ENCODE measurements at places on chromosomes 3 and 15.

DNA sequence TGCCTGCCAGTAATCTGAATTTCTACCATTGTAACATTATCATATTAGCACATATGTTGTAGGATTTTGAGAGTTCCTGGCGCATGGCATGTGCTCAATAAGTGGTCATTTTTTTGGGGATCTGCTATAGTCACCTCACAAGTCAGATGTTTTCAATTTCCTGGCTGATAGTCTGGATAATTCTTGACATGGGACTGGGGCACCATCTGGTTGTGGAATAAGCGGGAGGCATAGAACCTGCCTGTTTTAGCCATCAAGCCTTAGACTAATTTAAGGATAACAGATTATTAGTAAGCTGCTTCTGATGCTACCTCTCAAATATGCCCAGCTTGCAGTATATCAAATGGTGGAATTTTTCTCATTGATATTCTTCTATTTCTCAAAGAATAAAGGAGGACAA is 39.1 kb downstream of the GASK1A start:
- no peak for DNase-seq

GRCh38 chr15:58864602-58865424 is 68.7 kb downstream of the SLTM start:
- DNase-seq: no peak

DNA sequence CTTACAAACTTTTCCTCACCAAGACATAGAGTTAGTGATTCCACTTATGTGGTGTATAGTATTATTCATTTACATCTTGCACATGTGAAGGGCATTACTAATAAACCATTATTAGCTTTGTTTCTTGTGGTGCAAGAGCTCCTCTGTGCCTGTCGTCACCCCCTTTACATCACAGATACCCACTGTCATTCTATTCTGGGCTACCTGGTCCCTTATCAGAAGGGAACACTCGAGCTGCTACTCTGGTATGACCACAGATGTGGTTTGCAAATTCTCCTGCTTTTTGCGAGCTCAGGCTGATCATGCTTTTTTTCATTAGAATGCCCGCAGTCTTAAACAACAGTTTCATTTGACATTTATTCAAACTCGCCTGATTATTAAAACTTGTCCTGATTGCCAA is 13.9 kb upstream of the SENP2 start:
- no peak for DNase-seq

GRCh38 chr15:68158046-68158628 is 47.0 kb downstream of the CALML4 start:
- DNase-seq: no peak

DNA sequence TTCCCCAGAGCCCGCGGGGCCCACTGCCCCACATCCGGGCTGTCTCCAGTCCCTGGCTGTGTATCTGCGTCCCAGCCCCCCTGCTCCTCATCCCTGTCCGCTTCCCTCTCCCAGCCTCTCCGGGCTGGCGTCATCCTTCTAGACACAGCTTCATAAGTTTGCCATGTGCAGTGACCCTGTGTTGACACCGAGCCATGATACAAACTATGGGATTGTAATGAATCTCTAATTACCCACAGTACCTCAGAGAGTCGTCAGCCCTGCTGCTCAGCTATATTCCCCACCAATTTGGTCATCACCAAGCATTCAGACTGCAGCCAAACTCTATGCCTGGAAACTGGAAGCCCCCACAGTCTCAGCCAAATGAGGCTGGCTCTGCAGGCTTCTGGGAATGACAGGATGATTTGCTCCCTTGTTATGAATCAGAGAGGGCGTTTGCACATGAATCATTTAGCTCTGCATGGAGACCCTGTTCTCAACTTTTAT is 466.1 kb upstream of the ATP11B start:
- DNase-seq: no peak

GRCh38 chr3:55895897-55896566 is 408.9 kb upstream of the WNT5A start:
- no peak for DNase-seq

DNA sequence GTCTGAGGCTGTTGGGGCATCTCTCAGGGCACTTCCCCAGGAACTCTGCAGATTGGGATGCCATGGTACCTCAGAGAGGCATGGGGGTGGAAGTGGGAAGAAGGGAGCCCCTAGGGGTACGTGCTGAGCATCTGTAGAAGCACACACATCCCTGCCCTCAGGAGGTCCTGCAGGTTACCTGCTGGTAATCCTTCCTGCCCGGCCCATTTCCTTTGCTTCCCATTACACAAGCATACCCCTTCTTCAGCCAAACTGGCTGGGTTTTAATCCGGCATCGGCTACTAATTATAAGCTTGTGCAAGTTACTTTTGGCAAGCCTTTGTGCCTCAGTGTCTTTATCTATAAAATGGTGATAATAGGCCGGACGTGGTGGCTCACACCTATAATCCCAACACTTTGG is 3.1 kb upstream of the SMAD6 start:
- DNase-seq: no peak

GRCh38 chr3:172626021-172626640 is 84.7 kb downstream of the NCEH1 start:
- no peak for DNase-seq

GRCh38 chr15:75178938-75179745 is 22.5 kb upstream of the C15orf39 start:
- no peak for DNase-seq

- no peak for DNase-seq
Observed at GRCh38 chr15:68363353-68363752, 68.6 kb downstream of the ITGA11 start.

DNA sequence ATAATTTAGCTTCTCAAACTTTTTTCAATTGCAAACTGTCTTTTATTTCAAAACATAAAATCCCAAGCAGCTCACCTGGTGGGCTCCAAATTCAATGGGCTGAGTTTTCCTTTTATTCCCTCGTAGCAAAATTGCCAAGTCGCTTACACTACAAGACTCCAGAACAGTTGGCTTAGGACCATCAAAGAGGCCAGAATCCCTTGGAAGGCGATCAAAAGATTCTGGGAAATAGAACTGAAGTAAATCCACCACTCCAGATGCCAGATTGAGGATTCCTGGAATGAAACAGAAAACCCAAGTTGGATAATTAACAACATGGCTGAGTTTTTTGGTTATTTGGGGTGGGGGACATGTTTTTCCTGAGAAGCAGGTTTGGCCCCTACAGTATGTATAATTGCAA is 87.7 kb upstream of the DCLK3 start:
- DNase-seq: no peak

DNA sequence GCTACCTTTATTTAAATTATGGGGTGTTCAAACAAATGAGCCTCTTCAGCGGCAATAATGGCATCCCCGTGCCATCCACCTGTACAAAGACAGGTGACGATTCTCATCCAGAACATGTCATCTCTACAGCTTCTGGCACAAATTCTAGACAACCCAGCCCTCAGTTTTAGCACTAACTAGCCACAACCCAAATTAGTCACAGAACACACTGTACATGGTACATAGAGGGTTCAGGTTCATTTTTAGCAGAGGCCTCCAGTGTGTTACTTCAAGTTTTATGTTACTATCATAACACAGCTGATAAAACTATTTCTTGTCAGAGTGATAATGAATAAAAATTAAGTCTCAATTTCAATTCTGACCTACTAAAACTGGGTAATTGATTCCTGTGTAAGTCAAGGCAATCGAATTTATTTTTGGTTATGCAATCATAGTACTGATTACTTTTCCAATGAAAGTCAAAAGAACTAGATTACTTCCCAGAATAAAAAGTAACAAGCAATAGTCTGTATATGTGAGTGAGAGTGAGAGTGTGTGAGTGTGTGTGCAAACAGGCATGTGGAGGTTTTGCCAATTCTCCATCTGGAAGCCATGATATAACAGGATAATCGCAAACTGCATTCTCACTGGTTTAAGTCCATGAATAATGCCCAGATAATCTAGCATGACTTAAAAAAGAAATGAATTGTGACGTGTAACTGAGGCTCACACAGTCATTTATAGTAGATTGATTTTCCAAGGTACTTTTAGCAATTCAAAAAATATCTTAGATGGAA is 37.4 kb downstream of the SHQ1 start:
- no peak for DNase-seq

- DNase-seq: no peak
Observed at GRCh38 chr15:70152070-70152480, 54.4 kb upstream of the TLE3 start.

DNA sequence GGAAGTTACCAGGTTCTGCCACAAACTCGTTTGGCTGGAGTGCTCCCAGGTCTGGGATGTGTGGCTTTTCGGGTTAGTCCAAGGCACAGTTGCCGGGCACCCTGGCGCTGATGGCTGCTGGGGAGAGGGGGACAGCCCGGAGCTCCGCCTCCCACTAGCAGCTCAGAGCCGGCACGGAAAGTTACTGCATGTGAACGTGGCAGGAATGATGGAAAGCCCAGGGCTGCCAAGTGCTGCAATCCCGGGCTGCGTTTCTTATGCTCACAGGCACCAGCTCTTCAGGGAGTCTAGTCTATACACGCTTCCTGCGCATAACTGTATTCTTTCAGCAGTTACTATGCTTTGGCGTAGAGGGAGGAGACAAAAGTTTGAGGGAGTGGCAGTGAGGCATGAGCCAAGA is 141.8 kb upstream of the ICE2 start:
- DNase-seq: no peak

DNA sequence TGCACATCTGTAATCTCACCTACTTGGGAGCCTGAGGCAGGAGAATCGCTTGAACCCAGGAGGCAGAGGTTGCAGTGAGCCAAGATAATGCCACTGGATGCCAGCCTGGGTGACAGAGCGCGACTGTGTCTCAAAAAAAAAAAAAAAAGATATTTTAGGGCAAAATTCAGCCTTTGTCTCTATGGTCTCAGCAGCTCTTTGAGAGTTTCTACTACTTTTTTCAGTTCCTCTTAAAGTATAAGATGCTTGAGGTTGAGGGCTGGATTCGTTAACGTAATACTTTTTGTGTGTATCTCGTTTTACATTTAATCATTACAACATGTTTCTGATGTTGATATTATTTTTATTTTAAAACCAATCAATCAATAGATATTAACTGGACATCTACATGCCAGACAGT is 381.2 kb upstream of the TBL1XR1 start:
- no peak for DNase-seq

DNA sequence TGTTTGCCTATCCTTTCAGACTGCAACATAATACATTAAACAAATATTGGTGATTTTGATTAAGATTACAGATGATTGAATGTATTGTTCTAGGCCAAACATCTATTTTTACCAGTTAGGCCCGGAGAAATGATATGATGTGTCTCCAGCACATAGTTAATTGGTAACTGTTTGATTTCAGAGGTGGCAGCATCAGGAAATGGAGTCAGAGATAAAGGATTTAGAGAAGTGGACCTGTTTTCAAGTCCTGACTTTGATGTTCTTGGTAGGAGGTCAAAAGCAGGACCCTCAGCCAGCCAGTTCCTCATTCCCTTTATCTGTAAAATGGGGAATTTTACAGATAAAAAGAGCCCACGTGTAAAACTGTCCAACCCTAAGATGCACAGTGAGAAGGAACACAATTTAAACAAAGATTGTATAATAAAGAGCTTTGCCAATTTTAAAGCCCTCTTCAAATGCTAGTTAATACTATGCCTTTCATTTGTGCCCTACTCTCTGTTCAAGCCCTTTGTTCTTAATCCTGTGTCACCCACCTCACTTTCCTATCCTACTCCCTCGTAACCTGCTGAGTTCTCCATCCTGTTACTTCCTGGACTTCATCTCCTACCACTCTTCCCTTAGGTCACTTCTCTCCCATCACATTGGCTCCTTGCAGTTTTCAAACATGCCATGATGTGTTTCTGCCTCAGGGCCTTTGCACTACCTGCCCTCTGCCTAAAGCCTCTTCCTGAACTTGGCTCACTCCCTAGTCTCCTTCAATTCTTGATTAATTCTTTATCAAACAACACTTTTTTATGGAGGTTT is 2.5 kb downstream of the TMEM212 start:
- no peak for DNase-seq

- no peak for DNase-seq
Observed at GRCh38 chr3:149384911-149385321, 7.5 kb upstream of the TM4SF1 start.

- DNase-seq: no peak
Observed at GRCh38 chr15:29312387-29312786, 42.8 kb upstream of the NSMCE3 start.

GRCh38 chr3:179455954-179456353 is 4.7 kb upstream of the GNB4 start:
- no peak for DNase-seq

DNA sequence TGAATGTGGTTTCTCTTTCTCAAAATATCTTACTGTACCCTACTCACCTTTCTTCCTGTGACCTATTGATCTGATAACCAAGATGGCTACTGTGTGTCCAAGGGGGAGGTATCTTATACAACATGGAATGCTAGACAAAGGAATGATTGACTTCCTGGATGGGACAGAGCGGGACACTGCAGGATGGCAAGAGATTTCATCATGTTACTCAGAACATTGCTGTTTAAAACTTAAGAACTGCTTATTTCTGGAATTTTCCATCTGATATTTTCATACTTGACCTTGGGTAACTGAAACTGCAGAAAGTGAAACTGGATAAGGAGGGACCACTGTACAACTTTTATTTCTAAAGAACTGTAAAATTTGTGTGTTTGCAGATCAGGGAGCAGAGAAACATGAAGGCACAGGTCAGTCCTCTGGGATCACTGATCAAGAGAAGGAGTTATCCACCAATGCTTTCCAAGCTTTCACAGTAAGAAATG is 18.5 kb downstream of the CNOT10 start:
- DNase-seq: no peak

GRCh38 chr3:120272286-120272685 is 12.7 kb downstream of the GPR156 start:
- DNase-seq: no peak

DNA sequence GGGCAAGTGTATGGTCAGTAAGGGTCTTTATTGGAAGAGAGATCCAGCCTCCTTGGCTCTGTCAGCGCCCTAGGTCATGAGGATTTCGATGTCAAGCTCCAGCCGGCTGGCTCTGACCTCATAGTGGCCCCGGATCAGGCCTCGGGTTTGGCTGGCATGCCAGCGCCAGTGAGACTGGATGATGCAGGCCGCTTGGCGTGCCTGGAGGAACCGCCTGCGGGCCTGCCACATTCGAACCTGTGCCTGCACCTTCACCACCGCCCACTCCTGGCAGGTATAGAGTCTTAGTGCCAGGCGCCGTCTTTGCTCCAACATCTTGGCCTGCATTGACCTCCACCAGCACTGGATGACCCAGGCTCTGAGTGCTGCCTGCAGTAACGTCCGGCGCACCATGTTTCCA is 483 bp downstream of the IQCF6 start:
- DNase-seq: no peak

- DNase-seq: no peak
Observed at GRCh38 chr3:78495301-78495700, 1272.5 kb downstream of the ROBO1 start.

- no peak for DNase-seq
Observed at GRCh38 chr3:15159501-15160136, 46.4 kb upstream of the CAPN7 start.
